ENCODE measurements at places on chromosomes 16 and 17.

GRCh38 chr16:56852968-56853367 lies 12.0 kb upstream of the SLC12A3 start:
- no peak for DNase-seq

DNA sequence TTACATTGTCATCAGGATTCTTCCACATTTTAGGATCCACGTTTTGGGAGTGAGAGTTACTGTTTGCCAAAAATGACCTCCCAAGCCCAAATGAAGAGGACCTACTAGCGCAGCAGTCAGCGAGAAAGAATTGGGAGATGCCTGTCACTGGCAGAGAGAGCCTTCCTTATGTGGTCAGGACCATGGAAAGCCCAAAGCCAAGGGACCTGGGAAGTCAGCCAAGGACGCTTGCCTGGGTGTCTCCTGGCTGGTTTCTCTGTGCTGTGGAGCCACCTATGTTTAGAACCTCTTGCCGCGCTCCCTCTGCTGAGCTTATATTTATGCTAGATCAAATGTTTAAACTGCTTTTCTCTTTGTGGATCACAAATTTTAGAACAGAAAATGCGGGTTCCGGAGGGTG lies 24.9 kb upstream of the RHBDL3 start:
- DNase-seq = no peak

GRCh38 chr17:41544491-41544892 lies 16.4 kb upstream of the KRT19 start:
- no peak for DNase-seq

GRCh38 chr16:62190426-62190825 lies 154.2 kb upstream of the CDH8 start:
- no peak for DNase-seq

DNA sequence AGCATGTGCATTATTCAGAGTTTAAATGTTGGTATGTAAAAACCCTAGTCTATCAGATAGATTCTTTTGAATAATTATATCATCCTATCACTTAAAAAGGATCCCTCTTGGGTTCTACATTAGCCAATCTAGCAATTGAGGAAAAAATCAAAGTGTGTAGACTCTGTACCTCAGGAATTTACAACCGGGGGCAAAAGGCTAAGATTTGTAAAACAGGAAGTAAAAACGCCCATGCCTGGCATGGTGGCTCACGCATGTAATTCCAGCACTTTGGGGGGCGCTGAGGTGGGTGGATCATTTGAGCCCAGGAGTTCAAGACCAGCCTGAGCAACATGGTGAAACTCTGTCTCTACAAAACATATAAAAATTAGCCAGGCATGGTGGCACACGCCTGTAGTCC lies 58.6 kb downstream of the SLC6A4 start:
- no peak for DNase-seq

- no peak for DNase-seq
These were observed 88.8 kb downstream of the ZDHHC7 start for GRCh38 chr16:84922351-84923120.

- DNase-seq = no peak
These were observed 770.8 kb upstream of the SOX9 start for GRCh38 chr17:71349908-71350600.

DNA sequence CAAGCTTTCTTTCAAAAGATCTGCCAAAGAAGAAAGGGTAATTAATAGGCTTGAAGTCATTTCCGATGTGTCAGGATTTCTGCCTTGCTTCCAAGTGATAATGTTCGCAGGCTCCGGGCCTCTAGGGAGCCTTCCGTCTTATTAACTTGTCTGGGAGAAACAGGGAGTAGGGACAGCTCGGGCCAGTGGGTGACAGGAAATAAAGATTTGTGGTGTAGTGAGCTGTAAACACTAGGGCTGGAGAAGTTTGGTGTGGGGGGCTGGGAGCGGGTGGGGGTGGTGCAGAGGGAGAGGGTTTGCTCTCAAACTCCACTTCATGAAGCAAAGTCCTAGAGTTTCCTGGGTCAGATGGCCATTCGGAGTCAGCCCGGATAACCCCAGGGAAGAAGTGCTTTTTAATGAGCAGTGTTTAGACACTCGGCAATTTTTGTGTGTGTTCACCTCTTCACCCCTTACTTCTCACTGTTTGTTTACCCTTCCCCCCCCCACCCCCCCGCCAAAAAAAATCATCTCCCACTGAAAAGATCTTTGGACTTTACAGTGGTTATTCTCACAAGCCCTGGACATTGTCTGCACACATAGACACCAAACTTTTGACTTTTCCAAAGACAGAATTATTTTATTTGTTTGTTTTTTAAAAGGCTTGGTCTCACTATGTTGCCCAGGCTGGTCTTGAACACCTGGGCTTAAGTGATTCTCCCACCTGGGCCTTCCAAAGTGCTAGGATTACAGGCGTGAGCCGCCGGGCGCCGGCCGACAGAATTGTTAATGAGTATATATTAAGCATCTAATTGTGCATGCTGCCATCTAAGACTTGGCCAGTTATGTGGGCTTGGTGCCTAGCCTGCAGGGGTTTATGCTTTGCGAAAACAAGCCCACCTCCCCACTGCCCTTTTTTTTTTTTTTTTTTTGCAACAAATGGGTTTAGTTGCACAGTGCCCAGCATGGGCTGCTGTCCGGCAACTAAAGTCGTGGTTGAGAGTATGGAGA lies 196.4 kb downstream of the CCDC182 start:
- DNase-seq = no peak

DNA sequence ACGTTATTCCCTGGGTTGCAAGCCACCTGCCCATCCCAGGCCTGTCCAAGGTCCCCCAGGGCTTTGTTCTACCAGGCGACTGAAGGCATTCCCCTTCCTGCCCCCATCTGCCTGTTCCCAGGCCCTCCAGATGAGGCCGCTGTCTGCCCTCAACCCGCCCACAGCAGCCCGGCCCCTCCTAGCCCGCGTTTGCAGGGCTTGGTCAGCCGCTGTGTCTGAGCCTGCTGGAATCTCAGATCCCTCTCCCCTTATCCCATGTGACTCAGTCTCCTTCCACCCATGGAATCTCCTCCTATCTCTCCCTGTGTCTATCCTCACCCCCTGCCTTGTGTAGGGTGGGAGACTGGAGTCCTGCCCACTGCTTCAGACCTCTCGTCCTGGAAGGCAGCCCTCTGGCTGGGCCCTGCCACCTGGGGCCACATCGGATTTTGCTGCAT lies 186.0 kb upstream of the TNRC6C start:
- DNase-seq = peak; percentile 64

- no peak for DNase-seq
These were observed 603 bp downstream of the RGS11 start for GRCh38 chr16:275041-275641.

- no peak for DNase-seq
These were observed 46.2 kb upstream of the RBFOX3 start for GRCh38 chr17:79657036-79657435.

- DNase-seq = no peak
These were observed 159.5 kb downstream of the DNAH9 start for GRCh38 chr17:11757815-11758214.

GRCh38 chr17:34851961-34852540 lies 109.2 kb downstream of the CCT6B start:
- no peak for DNase-seq

DNA sequence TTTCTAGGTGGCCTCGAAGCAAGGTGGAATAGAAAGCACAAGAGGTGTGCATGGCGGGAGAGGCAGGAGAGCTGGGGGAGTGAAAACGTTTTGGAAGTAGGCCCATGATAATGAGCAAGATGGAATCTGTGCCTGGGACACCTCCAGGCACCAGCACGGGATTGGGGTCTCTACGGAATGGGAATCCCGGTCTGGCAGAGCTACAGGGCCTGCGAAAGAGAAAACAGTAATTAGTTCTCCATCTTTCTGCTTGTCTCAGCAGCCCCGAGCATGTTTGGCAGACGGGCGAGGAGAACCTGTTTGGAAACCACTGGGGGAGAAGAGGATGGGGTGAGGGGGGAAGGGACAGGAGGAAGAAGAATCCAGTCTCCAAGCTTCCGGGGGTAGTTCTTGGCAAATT lies 258.7 kb downstream of the SOX9 start:
- no peak for DNase-seq

- peak; percentile 42 for DNase-seq
These were observed 858 bp downstream of the MMD start for GRCh38 chr17:55420776-55421178.

DNA sequence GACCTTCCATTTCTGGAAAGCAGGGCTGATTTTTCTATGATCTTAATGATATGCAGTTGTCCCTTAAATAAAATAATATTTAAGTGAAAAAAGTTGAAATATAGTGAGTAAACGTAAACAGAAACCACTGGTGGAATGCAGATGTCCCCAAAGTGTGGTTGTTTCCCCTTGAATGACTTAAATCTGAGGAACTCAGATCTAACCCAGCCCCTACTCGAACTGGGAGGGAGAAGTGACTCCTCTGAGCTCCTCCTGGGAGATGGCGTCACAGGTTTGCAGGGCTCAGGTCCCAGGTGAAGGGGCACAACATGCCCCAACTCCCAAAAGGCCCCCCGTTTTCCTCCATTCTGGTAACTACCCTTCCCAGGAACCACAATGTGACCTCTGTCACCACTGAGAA lies 142.8 kb downstream of the IRF8 start:
- DNase-seq = no peak

Measured in activated naive CD4-positive, alpha-beta T cell treated with anti-CD3 and anti-CD28 coated beads, Interleukin-2, amount 50 U/mL, for 16 hours (primary cell).